Stimulated activated CD8-positive, alpha-beta memory T cell treated with anti-CD3 and anti-CD28 coated beads, Interleukin-2, amount 100 ng/mL, for 48 hours (primary cell): ENCODE measurements at places on chromosomes 5 and 9.

DNA sequence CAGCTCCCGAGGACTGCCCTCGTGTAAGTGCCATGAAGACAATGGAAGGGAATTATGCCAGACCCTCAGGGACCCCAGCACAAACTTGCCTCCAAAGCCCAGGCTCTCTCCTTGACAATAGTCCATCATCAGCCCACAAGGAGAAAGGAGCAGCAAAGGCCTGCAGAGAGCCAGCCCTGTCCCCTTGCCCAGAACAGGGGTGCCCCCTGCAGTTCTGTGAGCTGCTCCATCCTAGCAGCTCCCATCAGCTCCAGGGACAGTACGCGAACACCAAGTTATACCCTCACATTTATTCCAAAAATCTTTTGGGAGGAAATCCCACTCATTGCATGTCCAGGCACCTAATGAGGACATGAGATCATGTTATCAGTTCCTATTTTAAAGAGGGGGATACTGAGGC is 11.1 kb downstream of the BARX1 start:
- no peak for DNase-seq

- DNase-seq, result no peak
Observed at GRCh38 chr9:122954253-122954691, 13.5 kb downstream of the RABGAP1 start.

DNA sequence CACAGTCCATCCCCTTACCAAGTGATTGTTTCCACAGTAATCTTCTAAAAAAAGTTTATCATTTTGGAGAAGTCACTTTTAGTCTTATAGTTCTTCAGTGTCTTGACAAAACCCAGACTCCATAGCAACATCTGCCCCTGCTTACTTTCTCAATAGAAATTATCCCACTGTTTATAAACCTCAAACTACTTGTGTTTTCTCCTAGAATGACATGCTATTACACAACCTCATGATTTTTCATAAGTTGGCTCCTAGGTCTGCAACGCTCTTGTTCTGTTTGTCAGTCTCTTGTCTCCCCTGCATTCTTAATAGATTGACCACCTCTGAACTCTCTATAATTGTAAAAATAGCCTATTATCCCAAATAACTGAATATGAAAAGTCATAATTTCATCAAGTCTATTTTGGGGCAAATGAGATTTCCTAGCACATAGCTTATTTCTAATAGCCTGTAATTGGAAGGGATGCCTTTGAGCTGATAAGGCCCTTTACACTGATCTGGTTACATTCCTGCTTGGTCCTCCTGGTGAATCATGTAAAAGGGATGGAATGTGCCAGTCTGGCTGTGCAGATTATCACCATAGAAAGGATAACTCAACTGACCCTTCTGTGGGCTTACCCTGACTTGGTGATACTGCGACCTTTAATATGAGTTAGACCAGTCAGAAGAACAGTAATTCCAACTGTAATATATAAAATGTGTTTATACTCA is 69.6 kb downstream of the CHSY3 start:
- no peak for DNase-seq

- DNase-seq, result no peak
Observed at GRCh38 chr5:138022912-138023311, 10.0 kb downstream of the FAM13B start.

GRCh38 chr9:8014997-8015682 is 215.6 kb upstream of the DMAC1 start:
- no peak for DNase-seq
